ENCODE measurements at places on chromosomes 6 and 20.

DNA sequence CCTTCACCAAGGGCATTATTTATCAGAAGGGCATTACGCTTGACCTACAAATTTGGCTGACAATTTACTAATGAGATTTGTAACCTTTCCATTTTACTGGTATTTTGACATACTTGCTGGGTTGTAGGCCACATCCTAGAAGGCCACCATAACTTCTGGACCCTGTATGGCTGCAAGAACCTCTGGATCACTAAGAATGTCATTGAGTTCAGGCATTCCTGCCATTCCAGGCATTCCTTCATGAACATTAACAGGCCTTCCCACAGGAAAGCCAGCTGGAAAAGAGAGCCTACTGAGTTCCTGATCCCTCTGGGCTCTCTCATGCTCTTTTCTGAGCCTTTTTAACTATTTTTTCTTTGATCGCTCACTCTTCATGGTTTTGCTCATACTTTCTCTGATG, 28.4 kb upstream of the SLC35A1 start:
- no peak for DNase-seq

- no peak for DNase-seq
Observed at GRCh38 chr6:126792340-126793085, 326.0 kb upstream of the RSPO3 start.

- DNase-seq = no peak
Observed at GRCh38 chr20:9616455-9616805, 102.0 kb downstream of the LAMP5 start.

- no peak for DNase-seq
Observed at GRCh38 chr6:6785163-6785521, 196.6 kb downstream of the LY86 start.

DNA sequence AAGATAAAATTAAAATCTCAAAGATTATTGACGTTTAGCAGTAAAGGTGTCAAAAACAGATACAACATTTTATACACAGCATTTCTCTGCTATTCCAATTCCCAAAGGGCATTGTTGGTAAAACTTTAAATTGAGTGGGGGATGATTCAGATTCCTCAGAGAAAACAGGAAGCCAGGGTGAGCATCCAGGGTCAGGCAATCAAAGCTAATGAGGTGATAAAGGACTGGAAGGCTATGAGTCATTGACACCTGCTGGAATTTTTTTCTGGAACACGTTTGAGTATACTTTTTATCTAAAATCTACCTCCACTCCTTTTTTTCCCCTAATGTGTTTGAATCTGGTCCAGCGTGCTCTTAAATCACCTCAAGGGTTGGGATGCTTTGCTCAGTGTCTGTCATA, 52.2 kb downstream of the FKBP1C start:
- DNase-seq = no peak

DNA sequence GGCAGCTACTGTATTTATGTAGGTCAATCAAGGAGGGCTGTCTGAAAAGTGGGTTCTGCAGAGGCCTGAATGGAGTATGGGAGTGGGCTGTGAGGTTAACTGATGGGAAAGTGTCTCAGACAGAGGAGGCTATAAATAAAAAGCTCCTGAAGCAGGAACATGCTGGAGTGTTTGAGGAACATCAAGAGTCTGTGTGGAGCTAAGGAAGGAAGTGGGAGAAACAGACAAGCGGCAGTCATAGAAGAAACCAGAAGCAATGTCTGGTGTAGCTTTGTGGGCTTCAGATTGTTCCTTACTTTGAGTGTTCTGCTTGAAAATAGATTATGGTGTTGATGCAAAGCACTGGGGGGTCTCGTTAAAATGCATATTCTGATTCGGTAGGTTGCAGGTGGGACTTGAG, 101.5 kb upstream of the OGFRL1 start:
- no peak for DNase-seq

- DNase-seq = no peak
Observed at GRCh38 chr6:106702451-106703110, 73.2 kb downstream of the QRSL1 start.

DNA sequence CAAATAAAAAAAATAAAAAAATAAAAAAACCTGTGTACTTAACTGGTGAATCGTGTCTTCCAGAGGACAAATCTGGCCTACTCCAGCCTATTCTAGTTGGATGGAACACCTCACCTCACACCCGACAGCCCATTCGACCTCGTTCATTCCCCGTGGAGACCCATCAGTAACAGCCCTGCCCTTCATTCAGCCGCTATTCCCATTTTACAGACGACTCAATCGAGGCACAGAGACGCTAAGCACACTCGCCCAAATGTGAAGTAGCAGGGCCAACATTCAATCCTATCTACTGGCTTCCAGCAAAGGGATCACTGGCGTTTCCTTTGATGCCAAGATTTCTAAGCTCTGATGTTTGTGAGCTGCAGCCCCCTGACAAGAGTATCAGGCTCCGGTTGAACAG, 1.8 kb upstream of the NTSR1 start:
- no peak for DNase-seq

- no peak for DNase-seq
Observed at GRCh38 chr20:4740774-4741431, 19.2 kb downstream of the PRND start.

DNA sequence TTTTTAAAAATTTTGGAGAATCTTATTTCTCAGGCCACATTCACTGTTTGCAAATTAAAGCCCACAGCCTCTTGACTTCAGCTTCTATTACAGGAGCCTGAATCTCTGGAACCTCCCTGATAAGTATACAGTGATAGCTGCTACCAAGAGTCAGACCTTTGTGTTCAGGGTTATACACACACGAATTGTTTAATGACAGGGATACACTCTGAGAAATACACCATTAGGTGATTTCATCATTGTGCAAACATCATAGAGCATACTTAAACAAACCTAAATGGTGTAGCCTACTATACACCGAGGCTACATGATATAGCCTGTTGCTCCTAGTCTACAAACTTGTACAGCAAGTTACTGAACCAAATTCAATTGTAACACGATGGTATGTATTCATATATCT, 473.9 kb downstream of the PKHD1 start:
- no peak for DNase-seq

Data from heart left ventricle (tissue), 16 donors.